Activated naive CD4-positive, alpha-beta T cell (primary cell): ENCODE measurements at places on chromosomes 3 and 15.

- no peak for DNase-seq
Measured at GRCh38 chr15:62849316-62850106, 193.0 kb upstream of the TPM1 start.

GRCh38 chr3:94226078-94226477, 163.2 kb downstream of the NSUN3 start:
- DNase-seq, result no peak

GRCh38 chr3:191263365-191263764, 64.3 kb downstream of the OSTN start:
- no peak for DNase-seq

DNA sequence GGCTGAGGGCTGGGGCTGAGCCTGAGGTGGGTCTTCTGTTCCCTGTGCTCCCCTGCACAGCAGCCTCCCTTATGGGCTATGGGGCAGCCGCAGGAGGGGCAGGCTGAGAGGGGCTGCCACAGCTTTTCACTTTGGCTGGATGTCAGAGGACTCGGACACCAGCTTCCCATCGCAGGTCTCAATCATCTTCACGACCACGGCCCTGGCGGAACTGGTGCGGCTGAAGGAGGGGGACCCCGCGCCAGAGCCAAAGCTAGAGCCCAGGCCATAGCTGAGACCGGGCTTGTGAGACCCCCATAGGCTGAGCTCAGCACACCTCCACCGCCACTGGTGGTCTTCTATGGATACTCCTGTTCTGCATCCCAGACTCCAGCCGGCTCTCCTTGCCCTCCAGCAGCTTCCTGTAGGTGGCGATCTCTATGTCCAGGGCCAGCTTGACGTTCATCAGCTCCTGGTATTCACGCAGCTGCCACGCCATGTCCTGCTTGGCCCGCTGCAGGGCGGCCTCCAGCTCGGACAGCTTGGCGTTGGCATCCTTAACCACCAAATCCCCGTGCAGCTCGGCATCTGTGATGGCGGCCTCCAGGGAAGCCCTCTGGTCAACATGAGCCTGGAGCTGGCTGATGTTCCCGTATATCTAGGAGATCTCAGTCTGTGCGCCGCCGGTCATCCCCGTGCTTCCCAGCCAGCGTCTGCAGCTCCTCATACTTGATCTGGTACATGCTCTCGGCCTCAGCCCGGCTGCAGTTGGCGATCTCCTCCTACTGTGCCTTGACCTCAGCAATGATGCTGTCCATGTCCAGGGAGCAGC, 181.7 kb upstream of the SYNPR start:
- no peak for DNase-seq

GRCh38 chr3:64584179-64584578, 103.6 kb downstream of the ADAMTS9 start:
- DNase-seq, result no peak

DNA sequence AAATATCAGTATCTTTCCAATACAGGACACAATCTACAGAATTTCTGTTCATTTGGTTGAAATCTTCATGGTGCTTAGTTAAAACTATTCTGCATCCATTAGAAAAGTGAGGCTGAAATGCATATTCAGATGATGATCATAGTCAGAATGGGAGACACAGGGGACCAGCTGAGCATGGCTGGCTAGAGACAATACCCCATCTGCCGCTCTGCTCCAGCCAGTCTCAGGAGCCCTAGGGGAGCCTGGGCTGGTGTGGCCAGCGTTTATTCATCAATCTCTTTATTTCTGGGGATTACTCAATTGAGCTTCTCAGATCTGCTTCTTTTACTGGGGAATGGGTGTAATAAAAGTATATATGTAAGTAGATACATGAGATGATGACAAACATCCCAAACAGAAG, 470.9 kb upstream of the CDIN1 start:
- DNase-seq, result no peak

GRCh38 chr3:138125548-138126221, 6.5 kb downstream of the A4GNT start:
- DNase-seq, result no peak

DNA sequence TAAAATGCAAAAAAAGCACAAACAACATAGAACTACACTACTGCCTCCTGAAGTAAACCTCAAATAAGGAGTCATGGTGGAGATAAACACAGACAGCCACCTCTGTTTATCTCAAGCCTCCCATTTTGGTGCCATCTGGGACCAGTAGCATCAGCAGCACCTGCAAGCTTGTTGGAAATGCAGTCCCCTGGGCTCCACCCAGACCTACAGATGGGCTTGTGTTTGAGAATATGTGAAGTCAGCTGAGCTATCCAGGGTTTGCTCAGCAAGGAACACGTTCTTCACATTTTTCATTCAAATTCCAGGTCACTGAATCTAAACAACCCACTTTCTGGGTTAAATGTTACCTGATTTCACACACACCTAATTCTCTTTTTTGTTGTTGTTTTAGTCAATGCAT, 45.5 kb downstream of the RASGRF1 start:
- DNase-seq, result no peak

DNA sequence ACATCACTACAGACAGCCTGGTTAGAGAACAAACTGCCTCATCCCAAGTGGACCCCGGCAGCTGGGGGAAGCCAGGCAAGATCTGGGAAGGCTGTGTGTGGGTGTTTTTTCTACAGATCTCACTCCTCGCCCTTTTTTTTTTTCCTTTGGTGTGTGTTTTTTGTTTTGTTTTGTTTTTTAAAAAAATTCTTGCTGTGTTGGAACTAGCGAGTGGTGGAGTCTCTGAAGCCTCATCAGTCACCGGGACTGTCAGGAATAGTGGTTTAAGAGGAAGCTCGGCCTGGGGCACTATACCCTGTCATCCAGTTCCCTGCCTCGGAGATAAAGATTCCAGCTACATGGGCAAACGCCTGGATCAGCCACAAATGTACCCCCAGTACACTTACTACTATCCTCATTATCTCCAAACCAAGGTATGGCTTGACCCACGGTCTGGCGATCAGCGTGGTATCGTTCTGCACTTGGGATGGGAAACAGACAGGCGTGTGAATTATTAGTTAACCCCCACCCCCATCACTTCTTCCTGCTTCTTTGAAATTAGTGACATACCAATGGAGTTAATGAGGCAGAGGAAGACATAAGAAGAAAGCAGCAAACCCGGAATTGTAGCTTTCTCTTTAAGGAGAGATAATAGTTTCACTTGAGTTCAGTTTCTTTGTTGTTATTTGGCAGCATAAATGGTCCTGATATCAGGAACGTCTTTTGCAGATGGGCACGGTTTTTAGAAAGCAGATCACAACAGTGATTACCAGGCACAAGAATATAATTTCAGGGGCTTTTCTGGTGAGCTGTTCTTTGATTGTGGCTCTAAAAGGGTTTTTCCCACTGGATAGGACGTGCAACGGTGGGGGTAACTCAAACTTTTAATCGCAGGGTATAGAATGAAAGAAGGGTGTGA, 722 bp downstream of the RBMS3 start:
- DNase-seq, result no peak

DNA sequence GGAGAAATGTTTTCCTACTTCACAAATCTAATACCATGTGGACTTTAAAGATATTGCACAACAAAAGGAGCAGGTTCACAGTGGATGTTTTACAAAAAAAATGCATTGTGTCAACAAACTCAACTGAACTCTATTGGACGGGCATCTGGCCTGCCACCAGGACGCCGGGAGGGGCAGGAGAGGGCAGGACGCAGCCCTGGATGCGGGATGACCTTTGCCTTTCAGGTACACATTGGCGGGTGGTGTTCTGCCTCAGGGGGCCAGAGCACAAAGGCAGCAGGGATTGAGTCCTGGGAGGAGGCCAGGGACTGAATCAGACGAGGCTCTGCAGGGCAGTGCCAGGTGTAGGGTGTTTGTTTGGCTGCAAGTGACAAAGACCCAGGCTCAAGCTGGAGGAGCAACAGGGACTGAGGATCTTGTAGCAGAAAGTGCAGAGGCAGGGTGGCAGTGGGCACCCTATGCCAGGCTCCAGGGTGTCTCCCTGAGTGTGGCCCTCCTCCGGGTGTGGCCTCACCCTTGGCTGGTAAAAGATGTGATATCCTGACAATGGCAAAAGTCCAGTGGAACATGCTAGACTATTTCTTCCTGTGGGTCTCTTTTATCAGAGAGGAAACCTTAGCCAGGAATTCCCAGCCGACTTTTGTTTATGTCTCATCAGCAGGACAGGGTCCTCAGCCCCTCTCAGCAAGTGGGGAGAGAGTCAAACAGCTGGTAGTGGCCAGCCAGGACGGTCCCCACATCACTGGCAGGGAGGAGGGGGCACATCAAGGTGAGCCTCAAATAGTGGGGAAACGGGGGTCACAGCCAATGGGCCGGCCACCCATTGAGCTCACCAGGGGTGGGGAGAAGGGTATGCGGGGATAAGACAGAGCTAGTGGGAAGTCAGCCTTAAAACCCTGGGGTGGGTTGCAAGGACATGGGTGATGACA, 29.7 kb upstream of the KLF13 start:
- DNase-seq, result no peak

GRCh38 chr3:31357451-31357850, 175.3 kb upstream of the STT3B start:
- DNase-seq, result no peak

DNA sequence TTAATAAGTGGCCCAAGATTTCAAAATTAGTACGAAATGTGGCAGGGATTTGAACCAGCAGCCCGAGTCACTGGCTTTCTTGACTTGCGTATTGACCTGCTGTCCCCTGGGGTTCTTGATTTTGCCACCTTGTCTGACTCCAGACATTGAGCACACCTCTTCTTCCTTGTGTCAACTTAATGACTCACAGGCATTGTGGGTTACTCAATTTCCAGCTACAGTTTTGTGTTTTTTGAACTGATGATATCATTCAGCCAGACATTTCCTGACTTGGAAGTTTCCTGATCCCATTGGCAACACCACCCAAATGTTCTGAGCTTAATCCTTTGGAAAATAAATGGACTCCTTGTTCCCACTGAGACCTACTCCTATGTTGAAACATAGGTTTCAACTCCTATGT, 64.2 kb downstream of the MOBP start:
- DNase-seq, result no peak

DNA sequence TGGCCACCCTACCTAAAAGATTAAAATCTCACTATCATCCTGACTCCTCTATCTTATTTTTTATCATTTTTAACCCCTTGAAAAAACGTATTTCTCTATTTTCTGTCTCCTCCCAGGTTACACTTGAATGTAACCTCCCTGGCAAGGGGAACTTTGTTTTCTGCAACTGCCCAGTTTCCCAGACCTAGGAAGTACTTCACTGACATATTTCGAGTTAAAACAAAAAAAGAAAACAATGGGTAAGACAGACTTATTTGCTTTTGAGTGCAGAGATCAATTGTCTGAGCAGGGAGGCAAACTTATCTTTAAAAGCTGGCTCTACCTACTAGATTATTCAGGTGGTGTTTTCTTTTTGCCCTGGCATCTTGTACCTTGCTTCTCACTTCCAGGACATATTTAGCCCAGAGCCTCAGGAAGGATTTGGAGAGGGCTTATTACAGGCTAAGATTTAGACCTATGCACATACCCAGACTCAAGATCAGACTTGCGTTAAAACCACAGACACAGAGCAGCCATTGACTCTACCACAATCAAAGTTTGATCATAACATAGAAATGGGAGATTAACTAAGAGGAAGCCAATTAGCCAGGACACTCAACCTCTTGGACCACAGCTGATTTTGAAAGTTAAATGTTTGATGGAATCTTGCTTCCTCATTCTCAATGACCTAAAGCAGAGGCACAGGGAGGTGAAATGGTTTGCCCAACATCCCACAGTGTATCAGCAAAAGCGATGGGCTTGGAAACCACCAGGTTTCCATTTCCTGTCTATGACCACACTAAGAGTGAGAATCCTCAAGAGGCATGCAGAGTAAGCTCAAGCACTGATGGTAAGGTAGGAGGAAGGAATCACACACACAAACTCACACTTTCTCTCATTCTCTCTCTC, 169.5 kb upstream of the THBS1 start:
- DNase-seq, result no peak

- DNase-seq, result no peak
Measured at GRCh38 chr3:22893101-22893500, 310.0 kb upstream of the UBE2E2 start.

DNA sequence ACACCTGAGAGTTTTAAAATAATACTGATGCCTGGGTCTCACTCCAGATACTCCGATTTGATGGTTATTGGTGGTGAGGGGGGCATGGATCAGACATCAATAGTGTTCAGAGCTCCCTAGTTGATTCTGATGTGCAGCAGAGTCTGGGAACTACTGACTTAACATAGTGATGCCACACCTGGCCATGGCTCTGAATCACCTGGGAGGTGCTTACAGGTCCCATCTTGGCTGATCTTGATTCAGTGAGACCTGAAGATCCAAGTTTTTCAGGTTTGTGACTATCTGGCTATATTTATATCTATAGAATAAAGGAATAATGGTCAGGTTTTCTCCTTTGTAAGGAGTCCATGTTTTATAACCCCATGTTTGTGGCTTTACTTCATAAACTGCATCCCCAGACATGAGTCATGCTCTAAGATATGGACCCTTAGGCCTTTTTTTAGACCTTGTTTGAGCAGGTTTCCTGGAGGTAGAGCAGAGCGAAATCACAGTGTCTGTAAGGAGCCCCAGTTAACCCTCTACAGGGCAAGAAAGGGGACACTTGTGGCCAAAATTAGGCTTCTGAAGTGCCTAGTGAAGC, 101.4 kb downstream of the LARS2 start:
- no peak for DNase-seq

- DNase-seq, result no peak
Measured at GRCh38 chr3:179852142-179852905, 184.4 kb downstream of the PEX5L start.

- no peak for DNase-seq
Measured at GRCh38 chr15:61794881-61795280, 265.4 kb downstream of the VPS13C start.

GRCh38 chr3:126136428-126137220, 43.8 kb downstream of the ALDH1L1 start:
- DNase-seq, result no peak

DNA sequence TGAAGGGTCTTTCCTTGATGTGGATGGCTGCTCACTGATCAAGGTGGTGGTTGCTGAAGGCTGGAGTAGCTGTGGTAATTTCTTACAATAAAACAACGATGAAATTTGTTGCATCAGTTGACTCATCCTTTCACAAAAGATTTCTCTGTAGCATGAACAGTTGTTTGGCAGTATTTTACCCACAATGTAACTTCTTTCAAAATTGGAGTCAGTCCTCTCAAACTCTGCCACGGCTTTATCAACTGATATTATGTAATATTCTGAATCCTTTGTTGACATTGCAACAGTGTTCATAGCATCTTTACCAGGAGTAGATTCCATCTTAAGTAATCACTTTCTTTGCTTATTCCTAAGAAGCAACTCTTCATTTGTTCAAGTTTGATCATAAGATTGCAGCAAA, 252.6 kb downstream of the UBE2E2 start:
- DNase-seq, result no peak

GRCh38 chr15:90465930-90466567, 63.7 kb upstream of the CRTC3 start:
- DNase-seq, result no peak
